ENCODE measurements at places on chromosomes 6 and 20. TPM values are rescaled to one million over a fixed set of nuclear protein-coding genes. Genes with fewer than 3 reads are reported as not detected.

Gene IDH3B
- 62.2 TPM for total RNA-seq

Gene POPDC3
- total RNA-seq, result 7.4 TPM

Gene BMP5
- total RNA-seq, result 2.7 TPM

Gene SLC17A3
- not detected for total RNA-seq

Gene IPCEF1
- 10.1 TPM for total RNA-seq

Gene CLVS2
- 43.3 TPM for total RNA-seq

Gene CDH4
- total RNA-seq, result 25.6 TPM

Gene SPTLC3
- total RNA-seq, result 0.98 TPM

Gene SPDEF
- total RNA-seq, result not detected

Gene SLC22A16
- total RNA-seq, result 0.49 TPM

Gene RAB32
- total RNA-seq, result 4.9 TPM

Gene EEF1A1
- 10,681 TPM for total RNA-seq

Gene ACTL10
- 0.74 TPM for total RNA-seq

Gene GJA1
- 53.6 TPM for total RNA-seq

Gene KIF6
- 0.98 TPM for total RNA-seq

Gene ARFGAP1
- 28.5 TPM for total RNA-seq

Gene PNLDC1
- total RNA-seq, result not detected

Gene SNAI1
- total RNA-seq, result not detected

Gene SYTL3
- 3.0 TPM for total RNA-seq

Gene KIF25
- 0.25 TPM for total RNA-seq

Gene POM121L2
- not detected for total RNA-seq

Gene C6orf58
- total RNA-seq, result 0.25 TPM

Gene BEND3
- 6.4 TPM for total RNA-seq

Gene PARD6B
- 7.1 TPM for total RNA-seq

Gene CYP21A2
- 0.25 TPM for total RNA-seq

Gene HSPA12B
- total RNA-seq, result 2.7 TPM

Gene EPHA7
- total RNA-seq, result 36.4 TPM

Gene TGM3
- total RNA-seq, result 0.25 TPM

Gene SLC22A3
- 3.0 TPM for total RNA-seq

Gene PRSS16
- total RNA-seq, result not detected

Gene COL9A3
- total RNA-seq, result 22.9 TPM

Gene PHACTR3
- 31.0 TPM for total RNA-seq

Gene LRRC73
- total RNA-seq, result 5.7 TPM

Gene RAB44
- under 0.01 TPM for total RNA-seq

Gene FRS3
- total RNA-seq, result 10.3 TPM

Gene PKIB
- 2.0 TPM for total RNA-seq

Gene MUCL3
- total RNA-seq, result not detected

Gene PGC
- total RNA-seq, result 0.49 TPM

Gene LHFPL5
- total RNA-seq, result 0.98 TPM

Gene TDRD6
- 0.74 TPM for total RNA-seq

Gene BCKDHB
- total RNA-seq, result 10.8 TPM

Gene CDC5L
- total RNA-seq, result 33.2 TPM

Gene TBC1D22B
- 8.1 TPM for total RNA-seq

Gene TRIM26
- 14.3 TPM for total RNA-seq

Gene GLYATL3
- not detected for total RNA-seq

Gene EEF1A2
- total RNA-seq, result 209 TPM

Gene C2
- 1.7 TPM for total RNA-seq

Measured in temporal lobe (tissue), 4 donors.